ENCODE measurements at places on chromosomes 1 and 21.

DNA sequence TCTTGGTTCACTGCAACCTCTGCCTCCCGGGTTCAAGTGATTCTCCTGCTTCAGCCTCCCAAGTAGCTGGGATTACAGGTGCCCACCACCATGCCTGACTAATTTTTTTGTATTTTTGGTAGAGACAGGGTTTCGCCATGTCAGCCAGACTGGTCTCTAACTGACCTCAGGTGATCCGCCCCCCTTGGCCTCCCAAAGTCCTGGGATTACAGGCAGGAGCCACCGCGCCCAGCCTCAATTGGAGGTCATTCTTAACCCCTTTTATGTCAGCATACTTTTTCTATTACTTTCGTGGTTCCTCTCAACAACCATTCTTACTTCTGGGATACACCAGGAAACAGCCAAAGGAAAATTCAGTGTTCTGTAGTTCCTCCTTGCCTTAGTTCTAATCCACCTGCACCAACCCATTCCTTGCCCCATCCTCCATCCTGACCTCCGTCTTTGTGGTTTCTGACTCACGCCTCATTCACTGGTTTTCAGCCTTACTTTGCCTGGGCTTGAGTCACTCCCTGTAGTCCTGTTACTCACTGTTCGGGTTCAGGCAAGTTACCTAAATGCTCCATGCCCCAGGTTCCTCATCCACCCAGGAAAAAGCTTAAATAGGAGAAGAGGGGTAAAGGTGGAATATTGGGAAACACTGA is 12.9 kb upstream of the BCL10 start:
- peak; percentile 34 for DNase-seq

- DNase-seq: peak; percentile 43
Measured at GRCh38 chr1:204127597-204128242, 24.1 kb downstream of the ETNK2 start.

GRCh38 chr1:12629511-12629956 is 11.5 kb upstream of the DHRS3 start:
- DNase-seq: no peak

- DNase-seq: no peak
Measured at GRCh38 chr1:162169031-162169790, 99.7 kb downstream of the NOS1AP start.

DNA sequence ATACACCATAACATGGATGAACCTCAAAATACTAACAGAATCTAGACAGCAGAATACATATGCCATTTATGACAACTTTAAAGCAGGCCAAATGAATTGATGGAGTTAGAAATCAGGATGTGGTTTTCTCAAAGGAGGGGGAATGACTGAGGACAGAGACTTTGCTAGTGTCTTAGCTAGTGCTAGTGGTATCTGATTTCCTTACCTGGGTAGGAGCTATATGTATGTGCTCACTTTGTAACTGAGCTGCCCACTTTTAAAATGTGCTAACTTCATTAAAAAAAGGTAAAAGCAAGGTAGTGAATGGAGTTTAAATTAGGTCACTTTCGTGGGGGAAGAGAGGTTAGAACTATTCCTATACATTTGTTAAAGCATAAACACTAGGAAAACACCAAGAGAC is 2.6 kb downstream of the GTF2B start:
- no peak for DNase-seq

- no peak for DNase-seq
Measured at GRCh38 chr1:2235300-2235998, 7.3 kb downstream of the SKI start.

DNA sequence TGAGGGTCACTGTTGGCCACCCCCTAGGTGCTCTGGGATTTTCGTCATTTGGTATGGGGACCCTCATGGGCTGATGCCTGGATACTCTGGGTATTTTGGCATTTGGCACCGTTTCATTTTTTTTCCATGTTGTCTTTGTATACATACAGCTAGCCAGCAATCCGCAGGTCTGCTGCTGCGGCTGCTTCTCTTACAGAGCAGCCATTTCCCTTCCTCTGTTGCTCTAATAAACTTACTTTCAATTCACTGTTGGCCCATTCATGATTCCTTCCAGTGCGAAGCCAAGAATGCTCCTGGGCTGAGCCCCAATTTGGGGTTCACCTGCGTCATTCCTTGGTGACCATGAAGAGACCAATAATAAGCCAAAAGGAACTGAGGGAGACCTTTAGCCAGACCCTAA is 21.5 kb downstream of the GON4L start:
- DNase-seq: no peak

DNA sequence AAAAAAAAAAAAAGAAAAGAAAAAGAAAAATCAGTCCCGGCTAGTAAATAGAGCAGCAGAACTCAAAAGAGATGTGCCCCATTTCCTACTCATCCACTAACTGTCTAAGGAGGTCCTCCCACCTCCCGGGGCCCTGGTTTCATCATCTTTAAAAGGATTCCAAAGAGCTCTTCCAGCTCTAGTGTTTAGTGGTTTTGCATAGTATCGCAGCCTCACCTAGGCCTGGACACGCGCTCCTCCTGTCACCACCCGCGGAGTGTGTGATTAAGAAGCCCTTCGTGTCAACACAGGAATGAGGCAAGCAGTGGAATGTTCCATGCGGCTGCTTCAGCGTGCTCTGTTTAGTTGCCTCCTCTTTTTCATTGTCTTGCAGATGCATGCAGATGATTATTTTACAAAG is 49.0 kb downstream of the LBR start:
- DNase-seq: no peak

DNA sequence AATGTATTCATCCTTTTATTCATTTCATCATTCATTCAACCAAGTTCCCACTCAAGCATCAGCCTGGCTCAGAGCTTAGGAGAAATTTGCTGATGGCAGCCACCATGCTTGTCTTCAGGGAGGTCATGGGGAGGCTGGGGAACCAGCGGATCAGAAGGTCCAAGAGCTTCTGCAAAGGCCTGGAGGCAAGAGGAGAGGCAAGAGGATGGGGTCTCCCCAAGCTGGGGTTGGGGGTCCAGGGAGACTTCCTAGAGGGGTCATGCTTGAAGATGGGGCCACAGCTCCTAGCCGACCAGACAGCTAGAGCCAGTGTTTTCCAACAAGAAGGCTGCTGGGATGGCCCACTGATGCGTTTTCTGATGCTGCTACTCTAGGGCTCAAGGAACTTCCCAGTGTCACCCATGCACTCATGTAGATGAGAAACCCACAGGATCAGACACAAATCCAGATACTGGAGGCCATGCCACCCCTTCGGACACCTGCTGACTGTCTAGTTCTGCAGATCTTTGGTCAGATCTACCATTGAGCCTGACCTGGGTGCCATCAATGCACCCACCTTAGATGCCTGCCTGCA is 315.2 kb downstream of the AJAP1 start:
- DNase-seq: no peak

DNA sequence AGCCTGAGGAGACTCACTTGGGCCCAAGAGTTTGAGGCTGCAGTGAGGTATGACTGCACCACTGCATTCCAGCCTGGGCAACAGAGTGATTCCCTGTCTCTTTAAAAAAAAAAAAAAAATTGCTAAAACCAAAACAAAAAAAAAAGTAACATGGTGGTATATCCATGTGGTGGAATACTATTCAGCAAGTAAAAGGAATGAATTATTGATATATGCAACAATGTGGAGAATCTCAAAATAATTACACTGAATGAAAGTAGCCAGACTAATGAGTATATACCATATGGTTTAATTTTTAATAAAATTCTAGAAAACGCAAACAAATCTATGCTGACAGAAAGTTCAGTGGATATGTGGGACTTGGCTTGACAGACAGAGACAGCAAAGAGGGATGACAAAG is 80.3 kb upstream of the DMRTA2 start:
- no peak for DNase-seq

DNA sequence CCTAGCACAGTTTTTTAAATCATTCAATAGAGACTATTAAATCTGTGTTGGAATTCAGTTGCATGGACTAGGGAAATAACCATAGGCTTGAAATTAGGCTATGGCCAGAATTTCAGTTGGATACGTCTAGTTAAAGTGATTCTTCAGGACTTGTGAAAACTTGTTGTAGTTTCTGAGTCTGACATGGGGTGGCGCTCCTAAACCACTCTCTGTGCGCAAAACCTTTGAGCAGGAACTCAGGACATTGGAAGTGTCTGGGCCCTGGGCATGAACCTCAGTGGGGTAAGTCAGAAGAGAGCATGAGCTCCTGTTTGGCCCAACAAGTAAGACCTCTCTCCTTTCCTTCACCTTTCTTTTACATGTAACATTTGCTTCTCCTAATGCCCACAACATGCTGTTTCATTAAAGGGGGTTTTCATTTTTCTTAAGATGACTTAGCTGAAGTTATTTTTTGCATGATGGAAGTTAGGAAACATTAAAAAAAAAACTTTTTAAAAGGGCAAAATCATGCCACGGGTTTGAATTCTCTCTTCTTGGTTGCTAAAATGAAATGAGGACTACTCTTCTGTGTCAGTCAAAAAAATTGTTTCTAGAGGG is 17.1 kb upstream of the CCDC190 start:
- DNase-seq: peak; percentile 39

DNA sequence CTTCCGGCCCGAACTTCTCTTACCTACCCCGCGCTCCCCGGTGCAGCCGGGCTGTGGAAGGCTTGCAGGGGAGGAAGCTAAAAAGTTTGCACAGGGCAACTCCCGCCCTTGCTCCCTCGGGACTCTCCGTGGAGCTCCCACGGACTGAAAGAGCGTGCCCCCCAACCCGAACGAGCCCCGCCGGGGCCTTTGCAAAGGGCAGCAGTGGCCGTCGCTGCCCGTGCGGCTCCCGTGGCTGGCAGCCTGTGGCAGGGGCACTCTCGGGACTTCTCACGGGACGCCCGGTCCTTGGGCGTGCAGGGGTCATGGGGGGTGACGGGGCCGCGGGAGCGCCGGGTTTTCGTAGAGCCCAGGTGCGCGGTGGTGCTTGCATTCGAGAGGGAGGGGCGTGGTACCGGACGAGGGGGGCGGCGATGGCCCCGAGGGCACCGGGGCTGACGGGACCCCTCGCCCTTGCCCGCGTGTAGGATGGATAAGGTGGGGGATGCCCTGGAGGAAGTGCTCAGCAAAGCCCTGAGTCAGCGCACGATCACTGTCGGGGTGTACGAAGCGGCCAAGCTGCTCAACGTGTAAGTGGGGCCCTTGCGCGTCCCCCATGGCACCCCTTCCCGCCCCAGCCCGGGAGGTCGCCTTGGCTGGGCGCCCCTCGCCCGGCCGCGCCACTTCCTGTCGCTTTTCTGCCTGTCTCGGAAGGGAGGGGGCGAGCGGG is 711 bp downstream of the GADD45A start:
- DNase-seq: peak; percentile 6

DNA sequence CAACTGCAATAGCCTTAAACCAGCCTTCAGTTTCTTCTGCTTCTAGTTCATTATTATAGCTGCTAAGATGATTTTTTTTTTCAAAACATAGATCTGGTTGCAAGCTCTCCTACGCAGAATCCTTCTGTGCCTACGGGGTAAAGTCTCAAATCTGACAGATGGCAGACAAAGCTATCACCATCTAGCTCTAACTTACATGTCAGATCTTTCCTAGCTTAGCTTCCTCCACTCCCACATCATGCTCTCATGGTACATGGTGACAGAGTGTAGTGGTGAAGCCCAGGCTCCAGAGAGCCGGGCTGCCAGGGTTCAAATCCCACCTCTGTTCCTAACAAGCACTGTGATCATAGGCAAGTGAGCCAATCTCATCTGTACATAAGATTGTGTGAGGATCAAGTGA is 24.2 kb upstream of the GUCA2B start:
- DNase-seq: no peak

- DNase-seq: no peak
Measured at GRCh38 chr21:37528150-37528937, 161.8 kb downstream of the DYRK1A start.

DNA sequence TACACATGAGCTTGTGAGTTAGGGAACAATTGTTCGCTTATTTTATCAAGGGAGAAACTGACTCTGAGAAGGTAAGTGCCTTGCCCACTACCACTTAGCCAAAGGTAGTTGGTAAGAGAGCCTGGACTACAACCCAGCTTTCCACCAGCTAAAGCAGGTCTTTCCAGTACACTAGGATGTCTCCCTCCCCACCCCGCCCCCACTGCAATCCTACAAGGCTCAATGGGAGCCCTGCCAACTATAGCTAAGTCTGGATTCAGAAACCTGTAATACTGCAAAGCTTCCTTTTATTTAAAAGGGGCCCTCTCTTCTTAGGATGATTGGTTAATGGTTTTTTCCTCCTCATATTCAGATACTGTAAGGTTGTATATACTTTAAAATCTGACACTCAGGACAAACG is 102.0 kb upstream of the C8B start:
- no peak for DNase-seq

- no peak for DNase-seq
Measured at GRCh38 chr1:190940951-190941350, 463.3 kb upstream of the BRINP3 start.

DNA sequence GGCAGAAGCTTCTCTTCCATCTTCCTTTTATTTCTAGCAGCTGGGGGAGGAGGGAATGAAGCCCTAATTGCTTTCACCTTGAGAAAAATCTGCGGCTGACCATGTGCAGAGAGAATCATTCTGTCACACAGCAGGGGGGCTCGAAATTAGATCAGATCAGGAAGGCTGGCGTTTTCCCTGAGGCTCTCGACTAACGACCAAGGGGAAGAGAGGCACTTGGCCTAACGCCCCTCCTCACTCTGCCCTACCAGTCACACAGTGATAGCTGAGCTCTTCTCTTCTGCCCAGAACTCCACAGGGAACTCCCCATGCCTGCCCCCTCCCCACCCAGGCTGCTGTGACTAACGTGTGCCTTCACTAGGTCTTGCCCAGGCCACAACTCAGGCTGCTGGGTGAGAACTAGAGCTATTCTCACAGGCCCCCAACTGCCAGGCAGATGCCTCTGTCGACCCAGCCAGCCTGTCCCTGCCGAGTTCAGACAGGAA is 26.5 kb upstream of the KHDRBS1 start:
- no peak for DNase-seq

GRCh38 chr1:162908780-162909179 is 47.8 kb upstream of the CCDC190 start:
- DNase-seq: no peak

- DNase-seq: no peak
Measured at GRCh38 chr1:78464449-78464891, 26.3 kb upstream of the PTGFR start.

DNA sequence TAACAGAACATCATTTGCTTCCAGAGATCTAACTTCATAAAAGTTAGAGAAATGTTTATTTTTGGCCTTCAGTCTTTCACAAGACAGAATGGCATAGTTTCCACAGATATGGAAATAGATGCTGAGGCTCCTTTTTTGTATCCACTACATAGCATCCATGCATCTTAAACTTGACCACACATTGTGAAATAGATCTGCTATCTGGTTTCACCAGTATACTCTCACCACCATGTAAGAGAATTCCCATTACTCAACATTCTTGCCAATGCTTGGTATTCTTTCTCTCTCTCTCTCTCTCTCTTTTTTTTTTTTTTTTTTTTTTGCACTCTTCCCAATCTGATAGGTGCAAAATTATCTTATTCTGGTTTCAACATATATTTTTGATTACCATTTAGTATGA is 52.1 kb upstream of the PRMT6 start:
- DNase-seq: no peak

GRCh38 chr1:156668801-156669637 is 8.2 kb downstream of the NES start:
- no peak for DNase-seq

GRCh38 chr1:2975466-2976179 is 45.6 kb upstream of the ACTRT2 start:
- DNase-seq: no peak

GRCh38 chr1:77659879-77660593 is 22.4 kb downstream of the ZZZ3 start:
- no peak for DNase-seq
